ENCODE measurements at places on chromosomes 4 and X.

DNA sequence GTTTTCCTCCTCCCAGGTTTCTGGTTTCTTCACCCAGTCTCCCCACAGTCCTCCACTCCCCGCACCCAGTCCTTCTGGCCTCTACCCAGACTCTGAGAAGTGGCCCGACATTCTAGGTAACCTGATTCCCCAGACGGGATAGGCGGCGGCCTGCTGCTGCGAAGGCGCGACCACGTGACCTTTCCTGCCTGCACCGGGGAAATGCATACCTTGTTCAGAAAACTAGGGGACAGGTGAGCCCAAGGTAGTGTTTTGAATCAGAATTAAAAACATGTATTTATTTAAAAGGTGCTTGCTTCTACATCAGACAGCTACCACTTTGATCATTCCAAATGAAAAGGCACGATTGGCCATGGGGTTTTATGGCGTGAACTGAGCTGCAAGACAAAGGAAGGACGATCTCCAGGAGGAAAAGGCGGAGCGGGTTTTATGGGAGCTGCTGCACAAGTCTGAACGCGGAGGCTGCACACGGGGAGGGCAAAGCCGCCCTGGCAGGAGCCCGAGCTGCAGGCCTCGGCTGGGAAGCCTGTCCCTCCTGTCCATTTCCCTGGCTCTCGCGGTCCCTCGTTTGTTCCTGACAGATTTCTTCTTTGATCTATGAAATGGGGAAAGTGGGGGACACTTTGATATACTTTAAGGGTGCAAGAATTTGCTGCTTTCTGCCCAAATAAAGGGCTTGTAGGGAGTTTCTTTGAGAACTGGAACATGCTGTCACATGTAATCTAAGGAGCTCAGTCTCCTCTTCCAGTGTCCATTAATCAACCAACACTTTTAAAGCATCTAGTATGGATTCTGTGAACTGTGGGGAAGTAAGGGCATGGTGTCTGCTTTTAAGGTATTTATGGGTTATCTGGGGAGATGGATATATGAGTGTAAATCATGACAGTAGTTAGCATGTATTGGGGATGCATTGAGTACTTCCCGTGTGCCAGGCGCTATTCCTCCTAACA, 150.9 kb downstream of the SPRY1 start:
- no peak for DNase-seq

- peak; percentile 76 for DNase-seq
Observed at GRCh38 chrX:154368630-154369448, 5.6 kb downstream of the FLNA start.

- DNase-seq: no peak
Observed at GRCh38 chrX:151723156-151723760, 7.4 kb downstream of the FATE1 start.

DNA sequence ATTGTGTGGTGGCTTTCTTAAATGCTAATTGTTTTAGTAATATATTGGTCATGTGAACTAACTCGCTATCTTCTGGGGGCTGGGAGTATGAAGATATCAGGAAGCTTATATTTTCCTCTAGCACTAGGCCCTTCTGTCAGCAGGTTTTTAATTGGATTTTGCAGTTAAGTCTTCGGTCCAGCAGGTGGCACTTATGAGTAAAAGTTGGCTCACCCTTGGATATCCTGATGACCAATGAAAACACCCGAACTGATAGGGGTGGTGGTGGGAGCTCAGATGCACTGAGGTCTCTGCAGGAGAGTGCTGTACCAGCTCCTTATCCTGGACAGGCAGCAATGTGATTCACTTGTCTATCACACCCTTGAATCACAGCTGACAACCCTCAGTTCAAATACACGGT, 1365.8 kb upstream of the DIAPH2 start:
- no peak for DNase-seq

DNA sequence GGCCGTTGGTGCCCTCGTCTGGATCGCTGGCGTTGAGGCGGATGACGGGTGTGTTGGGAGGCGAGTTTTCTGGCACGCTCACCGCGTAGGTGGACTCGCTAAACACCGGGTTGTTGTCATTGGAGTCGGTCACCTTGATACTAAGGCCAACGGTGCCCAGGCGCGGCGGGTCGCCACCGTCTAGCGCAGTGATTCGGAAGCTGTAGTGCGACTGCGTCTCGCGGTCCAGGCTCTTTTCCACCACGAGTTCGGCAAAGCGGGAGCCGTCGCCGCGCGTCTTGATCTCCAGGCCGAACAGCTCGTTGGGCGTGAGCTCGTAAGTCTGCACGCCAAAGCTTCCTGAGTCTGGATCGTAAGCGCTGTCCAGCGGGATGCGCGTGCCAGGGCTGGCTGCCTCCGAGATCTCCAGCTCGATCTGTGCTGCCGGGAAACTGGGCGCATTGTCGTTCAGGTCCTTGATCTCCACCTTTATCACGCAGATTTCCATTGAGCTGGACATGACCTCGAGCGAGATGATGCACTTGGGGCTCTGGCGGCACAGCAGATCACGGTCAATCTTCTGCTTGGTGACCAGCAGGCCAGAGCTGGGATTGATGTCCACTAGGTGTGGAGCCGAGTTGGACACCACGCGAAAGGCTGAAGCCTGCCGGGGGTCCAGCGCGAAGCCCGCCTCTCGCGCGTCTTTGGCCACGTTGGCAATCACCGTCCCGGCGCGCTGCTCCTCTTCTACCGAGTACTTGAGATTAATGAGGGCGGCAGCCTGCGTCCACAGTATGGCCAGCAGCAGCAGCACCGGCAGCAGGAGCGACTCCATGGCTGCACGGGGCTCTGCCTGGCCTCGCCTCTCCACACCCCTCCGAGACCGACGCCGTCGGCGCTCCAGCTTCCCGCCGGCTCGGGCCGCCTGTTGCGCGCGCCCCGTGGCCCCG, 2.0 kb downstream of the PCDH19 start:
- no peak for DNase-seq

DNA sequence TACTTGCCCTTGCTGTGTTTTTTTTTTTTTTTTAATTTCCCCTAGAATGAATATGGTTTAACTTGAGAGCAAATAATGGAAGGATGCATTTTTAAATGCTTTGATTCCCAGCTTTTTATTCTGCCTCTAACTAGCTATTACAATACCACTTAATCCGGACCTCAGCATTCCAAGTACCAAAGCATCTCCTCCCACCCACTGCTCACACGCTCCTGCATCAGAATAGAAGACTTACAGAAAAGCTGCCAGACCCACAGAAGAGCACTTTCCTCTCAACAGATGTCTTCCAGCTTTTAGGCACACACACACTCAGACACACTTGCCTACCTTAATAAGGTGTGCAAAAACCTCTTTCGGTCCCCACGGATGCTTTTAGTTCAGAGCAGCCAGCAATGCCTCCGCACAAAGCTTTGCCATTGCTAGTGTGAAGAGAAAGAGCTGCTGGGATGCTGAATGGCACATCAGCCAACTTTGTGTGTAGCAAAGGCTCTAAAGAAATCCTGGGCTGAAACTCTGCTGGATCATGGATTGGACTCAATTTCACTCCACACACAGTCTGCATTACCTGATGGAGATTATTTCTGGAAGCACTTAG, 1056.2 kb downstream of the DMD start:
- no peak for DNase-seq

DNA sequence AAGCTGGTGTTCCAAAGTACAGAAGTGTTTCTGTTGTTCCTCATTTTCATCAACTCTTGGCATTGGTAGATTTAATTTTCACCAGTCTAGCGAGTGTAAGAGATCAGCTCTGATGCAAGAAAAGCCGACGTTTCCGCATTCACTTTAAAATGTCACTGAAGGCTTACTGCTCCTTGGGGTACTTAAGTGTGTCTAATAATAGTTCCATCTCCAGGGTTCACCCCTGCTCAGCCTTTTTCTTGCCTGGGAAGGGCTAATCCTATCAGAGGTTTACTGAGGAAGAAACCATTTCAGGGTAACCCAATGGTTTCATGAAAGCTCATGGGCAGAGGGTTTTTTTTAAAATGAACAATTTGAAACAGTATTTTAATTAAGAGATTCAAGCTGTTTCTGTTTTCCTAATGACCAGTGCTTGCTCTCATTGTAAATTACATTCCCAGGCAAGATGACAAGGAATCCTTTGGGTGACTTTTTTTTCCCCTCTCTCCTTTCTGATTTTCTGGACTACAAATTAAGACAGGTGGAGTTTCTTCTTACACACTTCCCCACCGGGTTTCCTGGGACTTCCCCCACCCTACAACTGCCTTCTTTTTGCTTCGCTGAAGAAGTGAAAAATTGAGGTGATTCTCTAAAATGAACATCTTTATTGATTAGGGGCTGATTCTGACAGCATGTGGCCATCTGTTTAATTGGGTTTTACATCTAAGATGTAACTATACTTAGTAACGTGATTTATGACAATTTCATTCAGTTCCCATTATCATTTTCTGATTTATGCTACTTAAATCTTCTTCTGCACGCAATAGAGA, 78.7 kb upstream of the CBLL2 start:
- DNase-seq: no peak

- DNase-seq: no peak
Observed at GRCh38 chr4:185721190-185722028, 90.6 kb downstream of the SORBS2 start.

DNA sequence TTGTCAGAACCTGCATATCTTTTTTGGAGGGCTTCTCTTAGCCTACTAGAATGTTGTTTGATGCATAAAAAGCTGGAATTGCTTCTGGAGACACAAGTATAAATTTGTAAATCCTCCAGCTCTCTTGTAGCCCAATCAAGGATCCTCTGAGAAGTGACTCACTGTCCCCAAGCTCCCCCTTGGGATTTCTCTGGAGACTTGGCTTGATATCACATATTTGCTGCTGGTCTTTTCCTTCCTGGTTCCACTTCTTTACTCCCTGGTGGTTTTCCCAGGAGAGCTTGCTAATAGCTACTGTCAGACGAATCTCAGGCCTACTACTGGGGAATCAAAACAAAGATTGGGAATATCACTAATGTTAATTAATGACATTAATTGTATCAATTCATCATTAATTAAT, 173.1 kb downstream of the STK32B start:
- DNase-seq: no peak

GRCh38 chr4:23937173-23937572, 47.3 kb upstream of the PPARGC1A start:
- DNase-seq: no peak

GRCh38 chrX:149512225-149512885, 7.2 kb upstream of the IDS start:
- DNase-seq: peak; percentile 39

GRCh38 chrX:51776851-51777250, 33.6 kb downstream of the GSPT2 start:
- no peak for DNase-seq

DNA sequence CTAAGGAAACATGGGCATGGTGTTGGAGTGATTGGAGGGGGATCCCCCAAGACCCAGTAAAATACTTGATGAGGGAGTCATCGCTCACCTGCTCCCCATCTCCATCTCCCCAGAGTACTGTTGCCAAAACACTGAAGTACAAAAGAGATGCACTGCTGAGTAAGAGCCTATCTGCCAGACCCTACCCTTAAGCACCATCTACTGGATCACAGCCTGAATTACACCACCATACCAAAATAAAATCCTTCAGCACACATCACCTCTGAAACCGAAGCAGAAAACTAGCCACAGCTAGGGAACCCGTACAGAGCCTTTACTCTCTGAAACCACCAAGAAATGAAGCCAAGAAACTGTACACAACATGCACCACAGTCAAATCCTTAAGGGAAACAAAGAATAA, 466.3 kb upstream of the ACTRT1 start:
- DNase-seq: no peak

- no peak for DNase-seq
Observed at GRCh38 chr4:31230594-31230993, 510.4 kb downstream of the PCDH7 start.

- no peak for DNase-seq
Observed at GRCh38 chr4:17283832-17284231, 228.1 kb downstream of the QDPR start.

GRCh38 chr4:111602848-111603247, 542.4 kb upstream of the FAM241A start:
- no peak for DNase-seq

- DNase-seq: no peak
Observed at GRCh38 chr4:4425119-4425690, 38.3 kb downstream of the NSG1 start.

GRCh38 chrX:68183612-68184214, 249.6 kb downstream of the OPHN1 start:
- no peak for DNase-seq

DNA sequence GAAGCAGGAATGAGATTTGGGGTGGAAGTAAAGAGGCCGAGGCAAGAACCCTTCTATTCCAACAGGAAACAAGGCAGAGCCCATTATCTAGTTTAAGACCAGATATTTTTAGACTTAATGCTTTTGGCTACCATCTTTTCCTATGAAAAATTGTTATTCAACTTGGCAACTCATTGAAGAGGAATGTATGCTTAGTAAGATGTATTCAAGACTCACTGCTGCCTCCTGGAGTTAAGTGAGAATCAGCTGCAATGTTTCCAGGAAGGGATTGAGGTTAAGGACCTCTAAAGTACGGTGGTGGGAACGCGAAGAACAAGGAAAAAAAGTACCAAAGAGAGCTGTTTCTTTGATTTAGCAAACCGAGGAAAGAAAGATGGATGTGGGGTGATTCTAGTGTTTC, 89.1 kb downstream of the RAPGEF2 start:
- DNase-seq: no peak

GRCh38 chr4:111984169-111984819, 161.0 kb upstream of the FAM241A start:
- no peak for DNase-seq

DNA sequence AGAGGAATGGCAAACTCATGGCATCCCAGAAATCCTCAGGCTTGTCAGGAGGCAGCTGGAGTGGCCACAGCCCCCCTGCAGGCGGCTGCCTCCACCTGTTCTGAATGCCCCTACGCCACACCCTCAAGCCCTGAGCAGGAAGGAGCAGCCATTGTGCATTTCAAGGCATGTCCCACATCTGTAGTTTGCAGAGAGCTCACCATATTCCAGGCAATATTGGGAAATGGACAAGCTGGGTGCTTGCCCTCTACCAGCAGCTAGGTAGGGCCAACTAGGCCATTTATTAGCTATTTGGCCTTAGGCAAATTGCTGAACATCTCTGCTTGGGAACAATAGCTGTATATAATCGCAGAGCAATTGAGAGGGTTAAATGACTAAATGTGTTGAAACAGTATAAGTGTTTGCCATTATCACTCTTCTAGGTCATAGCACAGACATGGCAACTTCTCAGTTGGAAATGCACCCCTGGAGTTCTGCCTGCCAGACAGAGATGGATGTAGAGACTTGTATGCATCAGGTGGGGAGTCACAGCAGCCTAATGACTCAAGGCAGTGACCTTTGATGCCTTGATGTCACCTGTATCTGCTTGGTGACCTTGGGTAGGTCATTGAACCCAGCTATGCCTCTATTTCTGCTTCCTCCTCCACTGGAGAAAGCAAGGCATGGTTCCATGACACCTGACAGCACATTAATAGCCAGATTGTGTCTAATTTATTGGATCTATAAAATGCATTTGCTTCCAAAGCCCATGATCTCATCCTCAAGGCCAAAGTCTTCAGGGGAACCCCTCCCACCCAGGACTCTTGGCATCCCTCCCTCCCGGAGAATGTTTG, 52.8 kb downstream of the FHDC1 start:
- no peak for DNase-seq

- DNase-seq: no peak
Observed at GRCh38 chr4:177369372-177369771, 59.7 kb downstream of the NEIL3 start.

GRCh38 chrX:11287505-11287904, 5.7 kb upstream of the AMELX start:
- DNase-seq: no peak
